ENCODE measurements at places on chromosomes 2 and 18.
A peak's percentile ranks its signal among the peaks of the same experiment; 100 is the strongest.

- peak; percentile 66 for DNase-seq
These were observed 226.2 kb upstream of the ZSWIM2 start for GRCh38 chr2:187075199-187075635.

DNA sequence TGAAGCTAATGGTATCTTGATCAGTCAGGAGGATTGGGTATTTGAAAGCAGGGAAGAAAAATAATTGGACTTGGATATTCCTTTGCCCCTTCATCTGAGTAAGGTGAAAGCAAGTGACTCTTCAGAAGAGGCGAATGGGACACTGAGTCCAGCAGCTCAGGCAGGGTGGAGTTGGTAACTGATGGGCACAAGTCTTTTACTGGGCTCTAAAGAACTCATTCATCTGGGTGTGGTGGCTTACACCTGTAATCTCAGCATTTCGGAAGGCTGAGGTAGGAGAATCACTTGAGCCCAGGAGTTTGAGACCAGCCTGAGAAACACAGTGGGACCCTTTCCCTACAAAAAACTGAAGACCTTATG lies 11.2 kb downstream of the CFLAR start:
- peak; percentile 58 for DNase-seq

DNA sequence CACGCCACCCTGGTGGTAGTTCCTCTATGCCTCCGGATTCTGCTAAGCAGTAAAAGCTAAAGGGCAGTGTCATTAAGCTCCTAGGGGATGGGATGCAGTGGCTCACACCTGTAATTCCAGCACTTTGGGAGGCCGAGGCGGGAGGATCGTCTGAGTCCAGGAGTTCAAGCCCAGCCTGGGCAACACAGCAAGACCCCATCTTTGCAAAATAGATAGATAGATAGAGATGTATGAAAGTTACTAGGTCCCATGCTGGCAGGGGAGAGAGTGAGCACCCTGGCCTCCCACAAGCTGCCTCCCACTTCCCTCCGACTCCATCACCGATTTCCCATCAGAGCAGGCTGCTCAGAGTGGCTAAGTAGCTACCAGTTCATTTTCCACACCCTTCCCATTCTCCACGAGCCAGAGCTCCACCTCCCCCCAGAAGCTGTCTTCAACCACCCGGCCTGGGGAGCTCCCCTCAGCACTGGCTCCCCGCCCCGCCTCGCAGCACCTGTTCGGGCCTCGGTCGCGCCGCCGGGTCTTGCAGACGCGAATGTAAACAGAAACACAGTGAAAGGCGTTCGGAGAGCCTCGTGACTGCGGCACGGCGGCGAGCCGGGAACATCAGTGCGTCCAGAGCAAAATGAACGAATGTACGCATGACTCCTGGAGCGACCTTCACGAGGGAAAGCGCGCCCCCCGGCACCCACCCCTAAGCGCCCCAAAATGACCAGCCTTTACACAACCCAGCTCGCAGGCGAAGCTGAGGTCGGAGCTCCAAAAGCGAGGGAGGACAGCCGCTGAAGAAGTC lies 598 bp upstream of the CEP68 start:
- DNase-seq: no peak

DNA sequence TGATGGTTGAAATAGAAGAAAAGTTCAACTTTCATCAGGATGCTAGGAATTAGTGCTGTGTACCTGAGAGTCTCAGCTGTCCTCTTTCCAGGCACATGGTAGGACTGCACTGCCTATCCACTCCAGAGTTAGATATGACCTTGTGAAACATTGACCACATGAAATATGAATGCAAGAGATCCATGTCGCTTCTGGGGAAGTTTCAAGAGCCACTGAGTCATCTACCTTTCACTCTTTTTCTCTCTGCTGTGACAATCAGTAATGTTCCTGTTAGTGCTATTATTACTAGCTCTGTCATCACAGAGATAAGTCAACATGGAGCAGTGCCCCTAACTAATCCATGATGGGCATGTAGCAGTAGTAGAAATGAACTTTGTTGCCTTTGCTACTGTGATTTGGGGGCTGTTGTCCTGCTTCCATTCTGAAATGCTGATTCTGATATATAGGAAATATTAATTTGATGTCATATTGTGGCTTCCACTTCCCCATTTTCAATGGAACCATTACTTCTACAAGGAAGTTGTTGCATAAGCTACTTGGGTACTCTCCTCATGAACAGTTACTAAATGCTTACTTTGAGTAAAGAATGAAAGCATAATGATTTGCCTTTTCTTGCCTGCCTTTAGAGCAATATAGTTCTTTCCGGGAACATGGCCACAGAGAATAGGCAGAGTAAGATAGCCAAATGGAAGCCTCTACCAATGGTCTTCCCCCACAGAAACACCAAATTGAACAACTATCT lies 192.8 kb upstream of the ZNF521 start:
- DNase-seq: no peak

DNA sequence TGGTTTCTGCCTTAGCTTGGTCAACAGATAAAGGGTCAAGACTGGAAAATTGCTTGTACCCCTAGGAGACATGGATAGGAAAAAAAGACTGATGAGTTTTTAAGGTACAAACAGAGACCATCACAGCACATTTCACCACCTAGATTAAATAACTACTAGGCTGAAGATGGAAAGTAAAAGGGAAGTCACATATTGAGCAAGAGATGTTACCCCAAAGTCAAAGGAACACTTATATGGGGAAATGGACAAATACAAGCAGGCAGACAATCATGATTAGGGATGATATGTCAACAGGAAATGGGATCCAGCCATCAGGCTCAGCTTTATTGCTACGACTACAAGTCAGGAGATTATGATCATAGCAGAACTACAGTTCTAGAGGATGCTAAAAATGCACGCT lies 1643.1 kb upstream of the CELF4 start:
- no peak for DNase-seq

DNA sequence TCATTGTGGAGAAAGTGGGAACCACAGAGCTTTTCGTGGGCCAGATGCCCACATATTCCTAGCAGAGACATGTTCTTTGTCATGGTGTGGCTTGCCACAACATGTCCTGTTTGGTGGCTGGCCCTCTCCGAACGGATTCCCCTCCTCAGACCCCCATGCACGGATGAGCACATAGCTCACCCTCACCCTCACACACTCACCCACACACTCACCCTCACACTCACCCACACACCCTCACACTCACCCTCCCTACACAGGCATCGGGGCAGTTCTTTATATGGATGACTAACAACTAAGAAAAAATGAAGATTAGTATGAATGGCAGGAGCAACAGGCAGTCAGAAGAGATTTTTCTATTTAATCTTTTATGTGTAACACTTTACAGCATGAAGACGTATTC lies 149.9 kb downstream of the ZNF236 start:
- DNase-seq: no peak

- no peak for DNase-seq
These were observed 206.8 kb upstream of the FBXO11 start for GRCh38 chr2:48112911-48113680.

GRCh38 chr2:24088821-24089359 lies 4.3 kb upstream of the TP53I3 start:
- DNase-seq: no peak

DNA sequence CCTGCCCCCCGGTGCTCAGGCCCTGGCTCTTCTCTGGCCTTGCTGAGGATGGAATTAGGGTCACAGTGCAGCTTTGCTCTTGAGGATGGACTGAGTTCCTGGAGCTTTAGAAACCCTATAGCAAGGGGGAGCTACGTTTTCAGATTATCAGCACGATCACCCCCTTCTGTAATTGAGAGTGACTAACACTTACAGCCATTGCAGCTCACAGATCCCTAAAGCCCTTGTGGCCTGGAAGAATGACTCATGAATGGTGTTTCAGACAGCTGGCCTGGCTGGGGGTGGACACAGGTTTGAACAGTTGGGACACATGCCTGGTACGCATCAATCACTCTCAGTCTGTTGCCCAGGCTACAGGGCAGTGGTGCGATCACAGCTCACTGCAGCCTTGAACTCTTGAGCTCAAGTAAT lies 79.7 kb upstream of the IGFBP5 start:
- no peak for DNase-seq

GRCh38 chr2:8996006-8996405 lies 7.5 kb downstream of the MBOAT2 start:
- no peak for DNase-seq

GRCh38 chr2:164642268-164642667 lies 21.0 kb upstream of the GRB14 start:
- no peak for DNase-seq

DNA sequence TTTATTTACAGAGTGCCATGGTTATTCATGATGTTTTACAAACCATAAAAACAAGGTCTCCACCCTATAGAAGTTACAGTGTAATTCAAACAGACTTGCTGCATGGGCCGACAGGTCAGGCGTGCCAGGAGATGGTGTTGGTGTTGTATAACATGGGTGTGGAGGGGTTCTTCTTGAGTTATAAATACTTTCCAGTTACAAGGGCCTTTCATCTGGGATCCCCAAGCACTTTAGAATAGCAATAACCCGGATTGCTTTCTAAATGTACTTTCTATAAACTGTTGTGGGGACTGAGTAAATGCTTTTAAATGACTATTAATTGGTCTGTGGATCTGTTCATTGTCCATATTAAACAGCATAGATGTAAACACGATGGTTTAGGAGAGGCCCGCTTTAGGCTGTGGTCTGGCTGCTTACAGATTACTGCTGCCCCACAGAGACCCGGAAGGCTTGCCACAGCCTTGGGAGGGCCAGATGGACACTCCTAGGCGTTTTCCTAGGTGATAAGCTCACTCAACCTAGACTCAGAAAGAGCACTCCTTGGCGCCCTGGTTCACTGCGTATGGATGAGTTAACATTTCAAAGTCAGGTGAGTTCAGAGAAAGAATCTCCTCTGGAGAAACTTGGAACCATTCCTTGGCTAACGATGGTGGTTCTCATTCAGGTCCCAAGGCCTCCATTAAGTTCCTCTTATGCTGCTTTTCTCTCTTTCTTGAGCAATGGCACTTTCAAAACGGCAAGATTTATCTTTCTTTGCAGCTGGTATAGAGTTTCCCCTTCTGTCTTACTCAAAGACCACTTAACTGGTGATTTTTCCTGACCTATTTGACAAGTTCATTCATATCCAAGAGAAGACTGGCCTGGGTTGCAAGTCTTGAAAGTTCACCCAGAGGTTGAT lies 3.6 kb upstream of the KIAA2012 start:
- DNase-seq: peak; percentile 74

DNA sequence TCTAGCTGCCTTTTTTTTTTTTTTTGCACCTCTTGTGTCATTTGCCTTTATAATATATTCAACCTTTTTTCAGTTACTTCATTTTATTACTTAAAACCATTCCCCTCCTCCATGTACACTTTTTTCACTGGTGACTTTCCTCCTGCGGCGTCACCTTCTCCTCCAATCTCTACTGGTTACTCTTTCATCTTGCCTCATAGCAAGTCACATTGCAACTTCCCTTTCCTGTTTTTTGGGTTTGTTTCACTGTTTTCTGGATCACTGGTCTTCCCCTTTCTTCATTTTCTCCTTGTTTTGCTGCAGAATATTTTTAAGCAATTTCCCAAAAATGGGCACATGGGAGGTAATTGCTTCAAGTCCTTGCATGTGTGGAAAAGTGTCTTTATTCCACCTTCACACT lies 37.7 kb upstream of the GPR155 start:
- DNase-seq: no peak

DNA sequence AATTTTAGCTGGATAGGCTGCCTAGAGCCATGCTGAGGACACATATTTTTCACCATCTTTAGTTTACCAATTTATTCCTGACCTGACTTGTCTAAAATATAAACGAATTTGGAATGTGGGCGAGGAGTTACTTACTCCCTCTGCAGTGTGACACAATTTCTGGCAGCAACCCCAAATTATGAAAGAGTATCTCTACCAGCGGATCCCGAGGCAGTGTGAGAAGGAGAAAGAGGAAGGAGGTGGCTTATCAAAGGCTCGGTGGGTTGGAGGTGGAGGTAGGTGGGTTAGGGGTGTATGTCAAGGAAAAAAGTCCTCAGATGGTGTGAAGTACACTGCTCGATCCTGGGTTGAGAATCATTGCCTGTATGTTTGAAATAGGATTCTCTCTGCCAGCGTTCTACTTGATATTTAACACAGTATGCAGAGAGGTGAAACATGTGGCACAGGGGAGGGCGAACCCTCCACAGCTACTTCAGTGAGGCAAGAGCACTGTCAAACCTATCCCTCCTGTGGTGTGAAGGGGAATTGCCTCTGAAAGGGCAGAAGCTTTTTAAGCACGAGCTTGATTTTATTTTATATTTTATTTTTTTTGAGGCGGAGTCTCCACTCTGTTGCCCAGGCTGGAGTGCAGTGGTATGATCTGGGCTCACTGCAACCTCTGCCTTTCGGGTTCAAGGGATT lies 76.0 kb downstream of the RFTN2 start:
- no peak for DNase-seq

DNA sequence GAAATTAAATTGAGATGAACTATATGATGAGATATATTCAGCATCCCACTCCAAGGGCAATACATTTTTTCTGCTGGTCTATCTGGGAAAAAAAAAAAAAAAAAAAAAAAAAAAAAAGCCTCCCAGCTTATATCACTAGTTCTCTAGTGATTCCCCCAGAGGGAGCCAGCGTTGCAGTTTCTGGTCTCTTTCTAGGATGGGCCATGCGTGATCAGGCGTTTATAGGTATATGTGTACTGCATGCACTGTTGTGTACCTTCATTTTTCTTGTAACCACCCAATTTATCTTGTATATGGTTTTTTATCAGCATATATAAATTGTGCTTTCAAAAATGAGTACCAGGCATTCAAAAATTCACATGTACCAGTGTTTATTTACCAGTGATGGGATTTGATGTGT lies 35.1 kb downstream of the DCDC2C start:
- no peak for DNase-seq

DNA sequence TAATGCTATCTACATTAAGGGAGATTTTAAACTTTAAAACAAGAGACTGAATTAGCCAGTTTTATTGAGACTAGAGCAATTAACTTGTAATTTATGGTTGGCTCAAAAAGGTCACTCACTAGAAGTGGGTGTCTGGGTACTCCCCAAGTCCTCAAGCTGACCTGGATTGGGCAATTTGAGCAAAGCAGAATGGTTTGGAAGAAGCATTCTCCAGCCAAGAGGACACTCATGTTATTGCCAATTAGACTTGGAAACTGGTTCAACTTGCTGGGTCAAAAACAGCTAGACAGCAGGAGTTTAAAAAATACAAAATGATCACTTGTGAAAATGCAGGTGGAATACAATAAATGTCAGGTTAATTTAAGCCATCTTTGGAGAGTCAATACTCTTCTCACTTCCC lies 29.5 kb upstream of the MYO1B start:
- no peak for DNase-seq

GRCh38 chr2:54561010-54561409 lies 104.9 kb downstream of the SPTBN1 start:
- DNase-seq: no peak

DNA sequence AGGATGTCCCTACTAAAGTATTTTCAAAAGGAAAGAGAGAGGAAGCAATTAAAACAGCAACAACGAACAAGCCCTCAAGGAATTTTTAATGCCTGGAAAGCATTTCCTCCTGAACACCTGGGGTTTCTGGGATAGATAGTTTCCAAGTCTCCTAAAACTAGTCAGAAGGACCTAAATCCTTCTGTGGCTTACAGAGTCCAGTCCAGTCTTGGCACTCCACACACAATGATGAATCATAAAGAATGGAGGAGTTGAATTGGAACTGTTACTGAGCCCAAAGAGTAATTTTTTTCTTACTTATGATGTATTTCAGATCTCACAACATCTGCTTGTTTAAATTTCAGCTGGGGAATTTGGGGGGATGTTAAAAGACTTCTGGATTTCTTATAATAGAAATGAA lies 144.6 kb upstream of the SETBP1 start:
- DNase-seq: no peak
